ENCODE measurements at places on chromosomes 6 and 20.

DNA sequence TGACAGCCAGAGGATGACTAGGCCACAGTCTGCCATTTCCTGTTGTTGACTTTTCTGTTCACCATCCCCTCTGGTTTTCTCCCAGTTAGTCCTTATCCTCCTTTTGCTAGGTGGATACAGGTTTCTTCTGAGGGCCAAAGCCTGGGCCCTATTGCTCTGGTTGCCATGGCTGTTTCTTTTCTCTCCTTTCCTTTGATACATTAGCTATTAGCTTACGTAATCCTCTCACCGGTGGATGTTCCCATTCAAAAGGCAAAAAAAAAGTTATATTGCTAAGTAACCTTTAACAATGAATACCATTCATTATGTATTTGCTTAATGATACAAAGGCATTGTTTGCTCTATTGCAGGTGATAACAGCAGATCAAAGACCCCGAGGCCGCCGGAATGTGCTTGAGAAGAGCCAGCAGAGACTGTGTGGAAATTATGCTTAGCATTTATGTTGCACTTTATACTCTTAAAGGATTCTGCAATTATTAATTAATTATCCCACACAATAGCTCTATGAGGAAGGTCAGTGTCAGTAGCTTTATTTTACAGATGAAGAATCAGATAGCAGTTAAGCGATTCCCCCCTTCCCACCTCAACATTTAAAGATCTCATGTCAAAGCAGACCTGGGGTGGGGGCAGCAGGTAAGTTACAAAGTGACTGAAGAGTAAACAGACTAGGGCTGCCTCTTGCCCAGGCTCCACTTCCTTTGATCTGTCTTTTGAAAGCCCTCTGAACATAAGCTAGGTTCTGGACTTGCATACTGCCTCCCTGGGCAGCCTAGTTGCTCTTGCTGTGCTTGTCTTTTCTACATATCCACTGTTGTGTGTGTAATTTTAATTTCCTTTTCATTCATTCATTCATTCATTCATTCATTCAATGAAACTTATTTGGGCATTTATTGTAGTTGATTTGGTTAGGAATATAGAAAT lies 14.5 kb upstream of the TFB1M start:
- DNase-seq: no peak

DNA sequence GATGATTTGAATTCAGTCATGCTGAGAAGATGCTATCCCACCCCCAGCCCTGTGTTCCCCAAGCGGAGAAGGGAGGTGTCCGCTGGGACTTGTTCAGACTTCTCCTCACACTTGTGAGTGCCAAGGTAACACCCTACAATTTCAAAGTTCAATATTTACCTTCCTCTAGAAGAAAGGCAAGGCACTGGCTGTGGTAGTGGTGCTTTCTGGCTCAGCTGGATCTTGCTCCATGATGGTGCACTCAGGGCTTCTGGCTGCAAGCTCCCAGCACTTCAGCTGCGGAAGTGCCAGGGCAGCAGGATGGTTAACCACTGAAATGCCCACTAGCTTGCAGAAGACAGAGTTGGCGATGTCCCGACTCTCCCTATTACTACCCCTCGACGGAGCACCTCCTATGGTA lies 135.4 kb downstream of the MTFR2 start:
- DNase-seq: no peak

DNA sequence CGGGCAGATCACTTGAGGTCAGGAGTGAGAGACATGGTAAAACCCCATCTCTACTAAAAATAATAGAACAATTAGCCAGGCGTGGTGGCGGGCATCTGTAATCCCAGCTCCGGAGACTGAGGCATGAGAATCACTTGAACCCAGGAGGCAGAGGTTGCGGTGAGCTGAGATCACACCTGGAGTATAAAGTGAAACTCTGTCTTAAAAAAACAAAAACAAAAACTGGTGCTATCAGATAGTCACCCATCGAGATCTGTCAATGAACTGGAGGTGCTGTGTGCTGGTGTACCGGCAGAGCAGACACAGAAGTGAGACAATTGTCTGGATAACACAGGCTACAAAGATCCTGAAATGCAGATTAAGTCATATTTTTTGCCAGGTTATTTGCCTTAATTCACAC lies 24.7 kb downstream of the CTCFL start:
- DNase-seq: no peak

DNA sequence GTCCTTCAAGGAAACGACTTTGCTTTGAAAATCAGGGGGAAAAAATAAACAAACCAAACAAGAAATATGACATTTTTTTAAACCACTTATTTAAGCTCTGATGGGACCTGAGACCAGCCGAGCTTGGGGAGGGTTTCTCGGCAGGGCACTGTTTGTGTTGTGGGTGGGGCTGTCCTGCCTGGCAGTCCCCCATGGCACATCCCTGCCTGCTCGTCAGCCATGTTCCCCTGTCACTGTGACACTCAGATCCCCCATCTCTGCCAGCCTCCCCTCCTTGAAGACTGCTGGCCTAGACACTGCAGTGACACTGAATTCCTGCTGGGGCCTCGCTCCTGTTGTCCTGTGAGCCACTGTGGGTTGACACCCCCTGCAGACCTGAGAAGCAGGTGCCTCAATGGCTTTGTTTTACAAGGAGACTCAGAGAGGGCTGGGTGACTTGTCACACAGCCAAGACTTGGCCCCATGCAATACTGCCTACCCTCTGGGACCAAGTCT lies 95.1 kb upstream of the PTPN1 start:
- DNase-seq: no peak

DNA sequence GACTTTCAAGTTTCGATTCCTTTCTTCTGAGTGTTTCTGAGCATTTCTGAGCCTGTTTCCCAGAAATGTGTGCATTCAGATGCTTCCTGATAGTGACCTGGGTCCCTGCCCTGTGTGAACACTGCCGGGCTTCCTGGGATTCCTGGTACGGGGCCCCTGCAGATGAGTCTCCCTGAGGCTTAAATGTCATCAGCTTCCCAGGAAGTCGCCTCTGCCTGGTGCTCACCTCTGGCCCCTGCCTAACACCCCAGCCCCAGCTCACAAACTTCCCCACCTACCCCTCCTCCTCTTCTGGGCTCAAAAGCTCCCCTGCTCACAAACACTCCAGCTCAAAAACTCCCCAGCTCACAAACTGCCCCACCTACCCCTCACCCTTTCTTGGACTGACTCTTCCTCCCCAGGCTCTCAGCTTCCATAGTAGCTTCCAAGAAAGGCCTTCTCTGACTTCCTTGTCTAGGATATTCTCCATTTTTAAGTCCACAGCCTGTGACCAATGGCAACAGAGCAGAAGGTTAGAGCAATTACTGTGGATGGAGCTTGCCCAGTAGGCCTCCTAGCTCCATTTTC lies 42.0 kb downstream of the TGM2 start:
- no peak for DNase-seq

DNA sequence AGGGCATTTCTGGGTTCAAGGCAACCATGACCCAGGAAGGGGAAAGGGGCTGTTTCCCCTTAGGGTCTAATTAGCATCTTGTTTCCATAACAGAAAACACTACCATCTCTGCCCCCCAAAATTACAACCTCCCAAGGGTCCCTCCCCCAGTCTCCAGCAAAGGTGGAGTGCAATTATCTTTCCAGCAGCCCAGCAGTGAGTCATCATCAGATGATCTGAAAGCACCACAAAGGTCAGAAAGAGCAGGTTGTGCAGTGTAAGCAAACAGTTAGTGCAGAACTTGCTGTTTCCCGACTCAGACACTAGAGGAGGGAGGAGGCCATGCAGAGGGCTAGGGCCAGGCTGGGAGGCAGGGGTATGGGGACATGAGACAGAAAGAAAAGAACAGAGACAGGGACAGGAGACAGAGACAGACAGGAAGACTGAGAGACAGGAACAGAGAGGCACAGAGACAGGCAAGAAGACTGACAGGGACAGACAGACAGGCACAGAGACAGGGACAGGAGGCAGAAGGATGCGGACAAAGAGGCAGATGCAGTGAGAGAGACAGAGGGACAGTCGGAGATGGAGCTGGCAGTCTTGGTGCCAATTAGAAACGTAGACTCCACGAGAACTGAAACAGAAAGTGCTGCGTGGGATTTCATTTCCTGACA lies 62.5 kb downstream of the PYGB start:
- no peak for DNase-seq
